ENCODE measurements at places on chromosomes 11 and 22.

DNA sequence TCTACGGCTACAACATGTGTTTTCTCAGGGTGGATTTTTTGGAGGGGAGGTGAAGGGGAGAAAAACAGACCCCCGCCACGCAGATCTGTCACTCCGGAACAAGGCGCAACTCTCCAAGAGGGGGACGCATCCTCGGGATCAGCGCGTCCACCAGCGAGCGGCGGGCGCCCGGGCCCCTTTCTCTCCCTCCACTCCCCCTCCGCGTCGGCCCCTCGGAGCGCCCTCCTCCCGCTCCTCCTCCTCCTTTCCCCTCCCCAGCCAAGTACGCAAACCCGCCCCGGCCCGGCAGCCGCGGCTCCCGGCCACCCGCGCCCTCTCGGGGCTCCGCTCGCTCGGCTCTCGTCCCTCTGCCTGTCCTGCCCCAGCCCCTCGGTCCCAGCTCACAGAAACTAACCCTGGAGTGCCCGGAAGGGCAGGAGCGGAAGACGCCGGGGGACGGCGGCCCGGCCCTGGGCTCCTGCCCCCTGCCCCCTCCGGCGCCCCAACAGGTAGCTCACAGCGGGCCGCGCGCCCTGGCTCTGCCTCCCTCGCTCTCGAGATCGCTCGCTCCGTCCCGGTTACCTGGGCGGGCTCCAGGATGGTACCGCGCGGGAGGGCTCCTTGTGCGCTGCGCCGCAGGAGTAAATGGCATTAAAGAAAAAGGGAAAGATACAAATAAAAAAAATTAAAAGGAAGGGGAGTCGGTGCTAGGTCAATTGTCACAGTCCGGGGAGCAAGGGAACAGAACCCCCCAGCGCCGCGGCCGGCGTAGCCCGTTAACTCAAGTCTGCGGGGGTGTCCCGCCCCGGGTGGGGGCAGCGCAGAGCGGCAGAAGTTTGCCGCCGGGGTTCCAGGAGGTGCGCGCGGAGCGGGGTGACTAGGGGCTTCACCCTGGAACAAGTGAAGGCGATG lies 131.4 kb upstream of the C11orf58 start:
- DNase-seq = peak; percentile 38

DNA sequence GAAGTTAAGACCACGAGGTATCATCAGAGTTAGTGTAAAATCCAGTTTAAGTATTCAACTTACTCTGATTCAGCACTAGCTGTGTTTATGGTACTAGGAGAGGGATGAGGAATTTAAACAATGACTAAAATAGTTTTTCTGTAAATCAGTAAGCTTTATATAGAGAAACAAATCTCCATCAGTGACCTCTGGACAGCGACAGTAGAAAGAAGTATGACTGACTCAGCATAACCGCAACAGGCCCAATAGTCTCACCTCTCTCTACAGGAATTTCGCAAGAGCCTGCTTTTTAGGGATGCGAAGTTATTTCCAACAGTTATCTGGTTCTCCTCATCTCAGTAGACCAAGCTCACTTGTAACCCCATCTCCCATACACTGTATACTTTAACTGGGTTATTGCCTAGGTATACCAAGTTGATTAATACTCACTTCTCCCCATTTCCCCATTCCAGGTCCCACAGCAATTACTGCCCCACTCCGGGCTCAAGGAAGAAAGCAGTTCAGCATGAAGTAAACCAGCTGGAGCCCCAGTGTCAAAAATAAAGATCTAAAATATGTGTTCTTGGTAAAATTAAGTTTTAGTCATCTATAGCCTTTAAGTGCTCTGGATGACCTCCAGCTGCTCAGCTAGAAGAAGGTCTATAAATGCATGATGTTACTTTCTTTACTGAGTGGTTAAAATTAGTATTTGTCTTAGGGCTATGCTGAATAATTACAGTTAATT lies 770.6 kb upstream of the CCDC90B start:
- DNase-seq = no peak

DNA sequence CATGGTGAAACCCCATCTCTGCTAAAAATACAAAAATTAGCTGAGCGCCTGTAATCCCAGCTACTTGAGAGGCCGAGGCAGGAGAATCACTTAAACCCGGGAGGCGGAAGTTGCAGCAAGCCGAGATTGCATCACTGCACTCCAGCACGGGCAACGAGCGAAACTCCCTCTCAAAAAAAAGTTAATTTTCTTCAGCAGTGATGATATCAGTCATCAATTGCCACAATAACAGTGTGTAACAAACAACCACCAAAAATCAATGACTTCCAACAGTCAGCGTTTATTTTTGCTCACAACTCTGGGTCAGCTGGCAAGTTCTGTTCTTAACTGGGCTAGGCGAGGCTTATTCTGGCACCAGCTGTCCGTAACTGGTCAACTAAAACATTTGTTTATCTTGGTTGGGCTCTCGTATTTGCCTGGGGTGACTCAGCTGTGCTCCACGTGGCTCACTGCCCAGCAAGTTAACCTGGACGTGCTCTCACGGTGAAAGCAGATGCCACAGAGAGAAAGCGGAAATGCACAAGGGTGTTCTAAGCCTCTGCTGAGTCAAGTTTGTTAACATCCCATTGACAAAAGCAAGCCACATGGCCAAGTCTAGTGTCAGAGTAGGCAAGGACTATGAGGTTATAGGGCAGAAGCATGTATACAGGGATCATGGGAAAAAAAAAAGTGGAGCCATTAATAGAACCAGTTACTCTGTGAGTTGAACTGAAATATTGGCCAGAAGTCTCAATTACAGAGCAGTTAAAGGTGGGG lies 52.1 kb downstream of the LHFPL7 start:
- peak; percentile 68 for DNase-seq

DNA sequence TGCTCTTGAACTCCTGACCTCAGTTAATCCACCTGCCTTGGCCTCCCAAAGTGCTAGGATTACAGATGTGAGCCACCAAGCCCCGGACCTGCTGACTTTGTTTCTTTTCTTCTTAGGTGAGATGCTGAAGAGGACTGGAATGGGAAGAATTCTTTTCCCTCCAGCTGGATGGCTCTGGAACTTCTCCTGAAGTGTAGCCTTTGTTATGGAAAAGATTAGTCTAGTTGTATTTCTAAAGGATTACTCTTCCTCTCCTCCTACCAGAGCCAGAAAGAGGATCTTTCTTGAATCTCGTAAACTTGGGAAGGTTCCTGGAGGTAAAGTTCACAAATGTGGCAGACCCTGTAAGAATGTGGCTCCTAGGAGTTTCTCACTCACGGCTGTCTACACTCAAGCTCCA lies 95.4 kb upstream of the LARGE1 start:
- DNase-seq = no peak

- DNase-seq = peak; percentile 81
These were observed 1.1 kb downstream of the DHCR7 start for GRCh38 chr11:71446942-71447688.

GRCh38 chr22:37430941-37431340 lies 3.7 kb upstream of the ELFN2 start:
- DNase-seq = no peak

- no peak for DNase-seq
These were observed 817.7 kb downstream of the TBC1D22A start for GRCh38 chr22:47580121-47580520.

GRCh38 chr11:73283276-73284000 lies 11.3 kb downstream of the P2RY6 start:
- no peak for DNase-seq

DNA sequence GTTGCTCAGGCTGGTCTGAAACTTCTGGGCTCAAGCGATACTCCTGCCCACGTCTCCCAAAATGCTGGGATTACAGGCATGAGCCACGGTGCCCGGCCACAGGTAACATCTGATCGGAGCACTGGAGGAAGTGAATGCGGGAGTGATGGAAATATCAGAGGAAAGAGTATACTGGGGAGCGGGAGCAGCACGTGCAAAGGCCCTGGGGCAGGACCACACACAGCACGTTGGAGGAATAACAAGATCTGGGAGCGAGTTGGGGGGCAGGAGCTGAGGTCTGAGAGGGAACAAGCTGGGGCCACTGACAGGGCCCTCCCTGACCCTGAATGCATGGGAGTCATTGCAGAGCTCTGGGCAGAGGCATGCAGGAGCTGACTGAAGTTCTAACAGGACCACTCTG lies 70.7 kb downstream of the NFAM1 start:
- DNase-seq = no peak

Data from HuH-7 (cell line).